ENCODE measurements at places on chromosomes 13 and 19.

DNA sequence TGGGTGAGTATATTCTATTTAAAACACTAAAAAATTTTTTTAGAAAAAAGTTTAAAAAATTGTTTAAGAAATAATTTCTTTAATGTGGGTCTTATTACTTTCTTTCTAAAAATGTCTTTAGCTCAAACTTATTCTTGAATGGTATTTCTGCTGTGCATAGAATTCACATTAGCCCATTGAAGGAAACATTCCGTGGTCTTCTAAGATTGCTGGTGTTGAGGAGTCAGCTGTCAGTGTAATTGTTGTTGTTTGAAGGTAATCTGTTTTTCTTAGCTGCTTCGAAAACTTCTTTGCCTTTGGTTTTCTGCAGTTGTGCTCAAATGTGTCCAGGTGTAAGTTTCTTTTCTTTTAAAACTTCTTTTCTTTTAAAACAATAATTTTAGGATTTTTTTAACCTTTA is 85.4 kb upstream of the KLF12 start:
- no peak for DNase-seq

DNA sequence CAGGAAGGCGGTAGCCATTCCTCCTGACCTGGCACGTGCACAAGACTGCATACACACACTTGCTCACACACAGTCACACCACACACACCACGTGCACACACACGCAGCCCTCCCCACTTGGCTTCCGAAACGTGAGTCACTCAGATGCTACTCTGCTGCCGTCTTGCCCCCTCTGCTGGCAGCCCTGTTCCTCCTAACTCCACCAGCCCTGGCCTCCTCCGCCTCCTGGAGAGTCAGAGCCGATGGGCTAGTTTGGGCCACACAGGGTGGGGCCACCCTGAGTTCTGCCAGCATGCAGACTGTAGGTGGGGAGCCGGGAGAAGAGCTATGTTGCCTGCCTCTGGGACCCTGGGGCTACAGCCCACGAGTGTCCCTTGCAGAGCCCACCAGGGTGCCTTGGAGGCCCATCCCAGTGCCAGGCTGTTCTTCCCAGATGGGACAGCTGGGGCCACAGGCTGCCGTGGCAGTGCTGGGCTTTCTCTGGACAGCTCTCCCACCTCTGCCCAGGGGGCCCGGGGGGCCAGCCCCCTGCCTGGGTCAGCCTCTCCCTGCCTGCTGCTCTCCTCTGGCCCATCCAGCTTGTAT is 12.1 kb downstream of the PIN1 start:
- no peak for DNase-seq

GRCh38 chr19:29851769-29852521 is 40.2 kb downstream of the CCNE1 start:
- DNase-seq: no peak

DNA sequence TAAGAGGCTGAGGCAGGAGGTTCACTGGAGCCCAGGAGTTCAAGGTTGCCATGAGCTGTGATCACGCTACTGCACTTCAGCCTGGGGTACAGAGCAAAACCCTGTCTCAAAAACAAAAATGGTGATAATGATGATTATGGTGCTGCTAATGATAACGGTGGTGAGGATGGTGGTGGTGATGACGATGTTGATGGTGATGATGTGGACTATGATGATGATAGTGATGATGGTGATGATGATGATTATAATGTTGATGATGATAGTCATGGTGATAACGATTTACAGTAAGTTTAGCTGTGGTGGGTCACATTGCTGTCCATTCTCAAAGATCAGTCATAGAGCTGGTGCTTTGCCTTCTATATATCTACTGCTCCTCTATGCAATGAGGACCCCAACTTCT is 1340.6 kb downstream of the UQCRFS1 start:
- DNase-seq: no peak

GRCh38 chr13:35389535-35389934 is 87.0 kb downstream of the MAB21L1 start:
- no peak for DNase-seq

DNA sequence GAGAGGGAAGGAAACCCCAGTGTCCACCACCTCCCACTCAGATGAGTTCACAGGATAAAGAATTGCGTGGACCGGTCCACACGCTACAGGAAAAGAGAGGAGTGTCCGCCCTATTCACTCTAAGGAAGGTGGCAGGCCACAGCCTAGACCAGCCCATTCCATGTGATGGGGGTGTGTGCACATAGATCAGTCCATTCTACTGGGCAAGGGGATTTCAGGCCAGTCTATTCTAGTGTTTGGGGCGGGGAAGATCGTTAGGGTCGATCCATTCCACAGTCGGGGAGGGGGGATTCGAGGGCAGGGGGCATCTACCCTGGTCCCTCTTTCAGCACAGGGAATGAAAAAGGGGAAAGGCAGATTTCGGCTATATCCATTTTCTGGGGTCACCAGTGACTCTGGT is 7.8 kb downstream of the FIZ1 start:
- DNase-seq: no peak

DNA sequence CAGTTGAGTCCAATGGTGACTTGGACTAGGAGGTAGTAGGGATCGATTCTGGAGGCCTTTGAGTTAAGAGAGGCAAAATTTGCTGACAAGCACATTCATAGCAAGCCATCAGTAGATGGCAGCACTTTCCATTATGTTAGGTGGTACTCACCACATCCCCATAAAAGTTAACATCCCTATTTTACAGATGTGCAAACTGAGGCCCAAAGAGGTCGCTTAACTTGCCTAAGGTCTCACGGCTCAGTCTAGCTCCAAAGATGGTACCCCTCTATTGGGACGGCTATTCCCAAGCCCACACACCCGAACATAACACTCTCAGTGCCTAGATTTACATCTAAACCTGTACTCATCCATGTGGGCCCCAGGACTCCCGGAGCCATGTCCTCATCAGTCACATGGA is 21.5 kb upstream of the FOSB start:
- no peak for DNase-seq

- no peak for DNase-seq
Measured at GRCh38 chr19:14700711-14701375, 11.0 kb downstream of the ZNF333 start.

GRCh38 chr13:46492946-46493345 is 60.0 kb upstream of the LRCH1 start:
- DNase-seq: no peak
